Stimulated activated CD8-positive, alpha-beta memory T cell treated with anti-CD3 and anti-CD28 coated beads, Interleukin-12 subunit alpha, Interleukin-12 subunit beta, amount 100 ng/mL, for 1 hour (primary cell): ENCODE measurements at places on chromosomes 11 and 22.

DNA sequence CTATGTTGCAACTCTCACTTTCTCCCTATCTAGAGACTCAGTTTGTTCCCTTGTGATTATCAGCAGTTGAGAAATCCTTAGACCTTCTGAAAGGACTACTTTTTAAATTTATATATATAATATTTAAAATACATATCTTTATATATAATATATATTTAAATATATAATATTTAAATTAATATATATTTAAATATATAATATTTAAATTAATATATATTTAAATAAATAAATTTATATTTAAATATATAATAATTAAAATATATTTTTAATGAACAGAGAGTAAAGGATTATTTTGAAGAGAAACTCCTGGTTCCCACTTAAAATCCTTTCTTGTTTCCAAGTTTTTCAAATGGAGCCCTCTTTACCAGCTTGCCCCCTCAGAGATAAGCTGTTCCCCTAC is 83.7 kb upstream of the TRIM77 start:
- no peak for DNase-seq

DNA sequence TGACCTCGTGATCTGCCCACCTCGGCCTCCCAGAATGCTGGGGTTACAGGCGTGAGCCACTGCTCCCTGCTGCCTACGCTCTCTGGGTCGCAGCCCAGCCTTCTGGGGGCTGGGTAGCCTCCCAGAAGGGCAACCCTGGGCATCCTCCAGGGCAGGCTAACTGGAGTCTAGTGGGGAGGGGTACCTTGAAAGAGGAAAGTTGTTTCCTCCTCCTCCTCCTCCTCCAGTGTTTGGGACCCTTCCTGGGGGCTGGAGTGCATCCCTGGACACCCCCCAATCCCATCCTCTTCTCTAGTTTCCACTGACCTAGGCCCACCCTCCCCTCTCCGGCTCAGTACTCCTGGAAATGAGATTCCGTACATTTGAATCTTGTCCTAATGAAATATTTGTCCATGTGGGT is 1.3 kb downstream of the PNPLA3 start:
- DNase-seq = no peak

DNA sequence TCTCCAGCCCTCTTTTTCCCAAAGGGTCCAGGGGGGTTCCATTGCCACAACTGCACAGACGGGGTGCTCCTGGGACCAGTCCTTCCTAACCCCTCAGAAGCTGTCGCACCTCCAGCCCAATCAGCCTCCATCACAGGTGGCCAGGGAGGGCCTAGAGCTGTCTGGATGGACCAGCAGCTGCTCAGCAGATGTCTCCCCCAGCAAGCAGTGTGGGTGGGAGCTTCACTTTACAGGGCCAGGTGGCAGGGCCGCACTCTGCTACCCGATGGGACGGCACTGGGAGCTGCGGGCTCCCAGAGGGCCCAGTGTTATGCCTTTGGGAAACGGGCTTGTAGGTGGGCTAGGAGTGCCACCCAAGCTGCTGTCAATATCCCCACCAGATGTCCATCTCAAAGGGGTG is 120.5 kb downstream of the DSCAML1 start:
- no peak for DNase-seq

DNA sequence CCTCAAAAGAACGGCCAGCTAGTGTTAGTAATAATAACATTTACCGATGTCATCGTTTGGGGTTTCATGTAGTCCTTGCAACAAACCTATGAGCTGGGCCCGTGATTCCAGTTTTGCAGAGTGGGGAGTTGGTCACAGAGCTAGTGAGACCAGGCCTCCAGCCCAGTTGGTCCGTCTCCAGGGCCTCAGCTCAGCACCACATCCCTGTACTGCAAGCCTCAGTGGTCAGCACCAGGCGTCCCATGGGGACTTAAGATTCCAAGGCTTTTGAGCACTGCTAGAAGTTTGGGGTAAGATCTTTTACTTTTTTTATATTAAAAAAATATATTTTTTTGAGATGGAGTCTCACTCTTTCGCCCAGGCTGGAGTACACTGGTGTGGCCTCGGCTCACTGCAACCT is 1.1 kb upstream of the TSGA10IP start:
- no peak for DNase-seq

DNA sequence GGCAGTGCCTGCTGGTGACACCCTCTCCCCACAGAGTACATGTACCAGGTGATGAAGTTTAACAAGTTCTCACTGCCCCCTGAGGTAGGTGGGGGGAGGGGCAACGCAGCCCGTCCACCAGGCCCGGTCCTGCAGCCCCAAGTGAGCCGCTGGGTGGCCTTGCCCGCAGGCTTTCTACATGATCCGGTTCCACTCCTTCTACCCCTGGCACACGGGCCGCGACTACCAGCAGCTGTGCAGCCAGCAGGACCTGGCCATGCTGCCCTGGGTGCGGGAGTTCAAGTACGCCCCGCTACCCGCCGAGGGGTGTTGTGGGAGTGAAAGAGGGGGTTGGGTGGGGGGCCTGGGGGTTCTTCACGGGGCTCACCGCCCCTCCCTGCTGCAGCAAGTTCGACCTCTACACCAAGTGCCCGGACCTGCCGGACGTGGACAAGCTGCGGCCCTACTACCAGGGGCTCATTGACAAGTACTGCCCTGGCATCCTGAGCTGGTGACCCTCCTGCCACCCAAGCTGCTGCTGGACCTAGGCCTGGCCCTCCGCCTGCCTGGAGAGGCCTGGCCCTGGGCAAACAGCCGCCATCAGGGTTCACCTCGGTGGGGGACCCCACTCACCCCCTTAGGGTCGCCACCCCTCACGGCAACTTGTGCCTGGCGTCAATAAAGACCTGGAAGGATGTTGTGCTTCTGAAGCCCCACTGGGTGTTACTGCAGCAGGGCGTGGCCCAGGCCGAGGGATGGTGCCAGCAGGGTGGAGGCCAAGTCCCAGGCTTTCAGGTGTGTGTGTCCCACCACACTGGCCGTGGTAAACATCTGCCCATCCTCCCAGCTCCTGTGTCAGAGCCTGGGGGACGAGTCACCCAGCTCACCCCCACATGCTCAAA is 2.9 kb downstream of the MIOX start:
- DNase-seq = no peak

DNA sequence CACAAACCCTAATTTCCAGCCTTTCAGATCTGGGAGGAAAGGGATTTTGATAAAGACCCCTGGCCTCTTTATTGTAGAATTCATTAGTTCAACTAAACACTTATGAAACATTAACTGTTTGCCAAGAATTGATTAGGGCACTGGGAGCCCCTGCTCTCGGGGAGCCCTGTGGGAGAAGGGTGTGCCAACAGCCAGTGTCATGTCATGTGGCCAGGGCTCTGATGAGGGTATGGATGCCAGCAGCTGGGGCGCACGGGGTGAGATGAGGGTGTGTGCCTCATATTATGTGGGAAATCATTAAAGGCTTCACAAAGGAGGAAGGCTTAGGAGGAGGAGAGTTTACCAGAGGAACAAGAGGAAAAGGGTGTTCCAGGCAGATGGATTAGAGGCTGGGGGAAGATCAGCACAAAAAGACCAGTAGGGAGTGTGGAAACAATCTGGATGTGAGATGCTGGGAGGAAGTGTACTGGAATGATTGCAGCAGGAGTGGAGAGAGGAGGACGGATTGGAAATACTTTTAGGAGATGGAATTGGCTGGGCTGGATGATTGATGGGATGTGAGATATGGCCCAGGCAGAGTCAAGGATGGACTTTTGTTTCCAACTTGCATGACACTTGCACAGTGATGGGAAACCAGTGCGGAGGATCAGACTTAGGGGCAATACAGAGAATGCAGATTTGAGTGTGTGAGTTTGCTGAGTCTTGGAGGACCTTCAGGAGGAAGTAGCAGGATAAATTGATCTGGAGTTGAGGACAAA is 137.8 kb downstream of the CSNK2A3 start:
- DNase-seq = no peak

- no peak for DNase-seq
Measured at GRCh38 chr22:37279331-37280181, 2.8 kb upstream of the CYTH4 start.

DNA sequence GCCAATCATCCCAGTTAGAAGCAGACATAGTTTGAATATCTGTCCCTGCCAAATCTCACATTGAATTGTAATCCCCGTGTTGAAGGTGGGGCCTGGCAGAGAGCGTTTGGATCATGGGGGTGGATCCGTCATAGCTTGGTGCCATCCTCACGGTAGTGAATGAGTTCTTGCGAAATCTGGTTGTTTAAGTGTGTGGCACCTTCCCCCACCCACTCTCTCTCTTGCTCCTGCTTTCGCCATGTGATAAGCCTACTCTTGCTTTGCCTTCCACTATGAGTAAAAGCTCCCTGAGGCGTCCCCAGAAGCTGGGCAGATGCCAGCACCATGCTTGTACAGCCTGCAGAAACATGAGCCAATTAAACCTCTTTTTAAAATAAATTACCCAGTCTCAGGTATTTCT is 5.0 kb upstream of the CCDC81 start:
- no peak for DNase-seq

DNA sequence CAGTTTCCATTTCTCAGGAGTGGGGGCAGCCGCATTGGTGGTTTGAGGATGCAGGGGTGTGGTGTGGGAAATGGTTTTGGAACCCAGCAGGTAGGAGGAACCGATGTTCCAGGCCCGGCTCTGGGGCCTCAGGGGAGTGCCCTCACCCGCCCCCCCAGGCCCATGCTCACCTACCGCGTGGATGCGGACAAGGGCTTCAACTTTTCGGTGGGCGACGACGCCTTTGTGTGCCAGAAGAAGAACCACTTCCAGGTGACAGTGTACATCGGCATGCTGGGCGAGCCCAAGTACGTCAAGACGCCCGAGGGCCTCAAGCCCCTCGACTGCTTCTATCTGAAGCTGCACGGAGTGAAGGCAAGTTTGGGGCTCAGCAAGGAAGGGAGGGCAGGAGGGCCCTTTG is 18.6 kb downstream of the TMEM258 start:
- no peak for DNase-seq

GRCh38 chr11:65958774-65959420 is 2.6 kb upstream of the SART1 start:
- no peak for DNase-seq

- no peak for DNase-seq
Measured at GRCh38 chr22:39946126-39946502, 14.1 kb upstream of the TMA7B start.

GRCh38 chr11:46452918-46453517 is 61.4 kb upstream of the CHRM4 start:
- no peak for DNase-seq

GRCh38 chr11:9982796-9983579 is 311.0 kb downstream of the SBF2 start:
- no peak for DNase-seq

- no peak for DNase-seq
Measured at GRCh38 chr11:19978668-19979518, 181.4 kb downstream of the DBX1 start.

- no peak for DNase-seq
Measured at GRCh38 chr22:28137036-28137435, 218.0 kb upstream of the PITPNB start.

- no peak for DNase-seq
Measured at GRCh38 chr11:8567602-8568198, 26.3 kb downstream of the STK33 start.

- DNase-seq = no peak
Measured at GRCh38 chr11:17988465-17988864, 24.4 kb downstream of the SERGEF start.

- no peak for DNase-seq
Measured at GRCh38 chr11:77487790-77488189, 13.9 kb upstream of the PAK1 start.

DNA sequence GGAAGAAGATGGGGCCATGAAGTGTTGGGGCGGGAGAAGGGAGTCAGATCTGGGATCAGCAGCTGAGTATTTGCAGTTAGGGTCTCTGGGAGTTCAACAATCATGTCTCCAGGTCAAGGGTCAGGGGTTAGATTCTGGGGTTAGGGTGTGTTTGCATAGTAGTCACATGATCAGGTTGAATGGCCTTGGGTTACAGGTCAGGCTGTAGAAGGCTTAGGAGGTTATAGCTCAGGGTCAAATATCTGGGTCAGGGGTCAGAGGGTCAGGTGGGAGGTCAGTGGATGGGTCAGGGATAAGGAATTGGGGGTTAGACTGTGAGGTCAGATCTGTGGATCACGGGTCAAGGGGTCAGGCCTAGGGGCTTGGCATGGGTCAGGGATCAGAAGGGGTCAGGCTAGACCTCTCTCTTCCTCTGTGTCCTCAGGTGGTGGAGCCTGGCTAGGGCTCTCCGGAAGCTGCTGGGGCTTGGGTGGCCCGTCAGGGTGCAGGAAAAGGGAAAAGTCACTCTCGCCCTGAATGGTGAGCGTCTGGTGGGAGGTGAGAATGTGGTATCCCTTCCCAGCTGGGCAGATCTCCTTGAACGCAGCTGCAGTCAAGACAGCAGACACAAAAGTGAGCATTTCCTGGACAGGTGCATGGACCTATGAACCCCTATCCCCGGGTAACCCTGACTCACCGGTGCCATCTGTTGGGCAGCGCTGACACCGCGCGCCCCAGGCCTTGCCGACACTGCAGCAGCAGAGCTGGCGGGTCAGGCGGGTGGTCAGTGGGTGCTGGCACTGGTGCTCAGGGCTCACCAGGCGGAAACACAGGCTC is 6.4 kb downstream of the LTBP3 start:
- peak; percentile 39 for DNase-seq
